ENCODE measurements at places on chromosomes 1 and 21.

DNA sequence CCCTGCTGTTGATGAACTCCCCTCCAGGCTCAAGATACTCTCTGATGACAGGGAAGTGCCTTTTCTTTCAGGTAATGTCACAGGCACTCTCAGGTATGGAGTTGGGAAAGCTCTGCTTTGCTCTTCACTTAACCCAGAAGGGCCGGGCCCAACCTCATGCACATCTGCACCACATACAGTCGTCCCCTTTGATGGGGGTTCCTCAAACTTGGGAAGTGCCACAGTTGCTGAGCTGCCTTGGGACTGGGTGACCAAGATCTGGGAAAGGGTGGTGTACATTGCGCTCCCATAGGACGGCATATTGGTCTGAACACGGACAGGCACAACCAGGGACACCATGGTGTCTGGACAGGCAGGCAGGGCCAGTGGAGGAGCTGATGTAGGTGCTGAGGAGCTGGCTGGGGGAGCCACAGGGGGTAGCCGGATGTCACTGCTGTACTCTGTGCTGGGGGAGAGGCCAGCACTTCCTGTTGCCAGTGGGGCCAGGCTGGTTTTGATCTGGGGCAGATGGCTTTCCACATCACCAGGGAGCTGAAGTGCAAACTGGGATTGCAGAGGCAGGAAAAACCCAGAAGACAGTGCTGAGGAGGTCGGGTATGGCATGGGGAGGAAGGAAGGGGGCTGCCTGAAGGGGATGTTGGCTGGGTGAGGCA, 96.2 kb upstream of the EDN2 start:
- DNase-seq = no peak

DNA sequence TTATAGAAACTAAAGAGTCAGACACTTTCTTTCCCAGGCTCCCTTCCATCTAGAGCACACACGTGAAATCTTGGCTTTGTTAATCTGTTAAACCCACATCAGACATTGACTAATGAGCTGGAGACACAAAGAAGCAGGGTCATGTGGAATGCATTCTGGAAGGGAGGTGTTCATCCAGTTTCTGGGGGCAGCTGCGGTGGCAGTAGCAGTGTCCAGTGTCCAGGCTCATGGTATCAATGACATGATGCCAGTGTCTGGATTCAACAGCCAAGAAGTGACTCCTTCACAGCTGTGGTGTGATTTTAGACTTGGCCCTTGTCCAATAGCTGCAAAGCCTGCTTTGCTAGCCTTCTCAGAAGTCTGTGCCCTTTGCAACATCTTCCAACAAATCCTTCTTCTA, 95.2 kb downstream of the NTPCR start:
- no peak for DNase-seq

GRCh38 chr1:88228114-88228513, 456.0 kb upstream of the PKN2 start:
- DNase-seq = no peak

DNA sequence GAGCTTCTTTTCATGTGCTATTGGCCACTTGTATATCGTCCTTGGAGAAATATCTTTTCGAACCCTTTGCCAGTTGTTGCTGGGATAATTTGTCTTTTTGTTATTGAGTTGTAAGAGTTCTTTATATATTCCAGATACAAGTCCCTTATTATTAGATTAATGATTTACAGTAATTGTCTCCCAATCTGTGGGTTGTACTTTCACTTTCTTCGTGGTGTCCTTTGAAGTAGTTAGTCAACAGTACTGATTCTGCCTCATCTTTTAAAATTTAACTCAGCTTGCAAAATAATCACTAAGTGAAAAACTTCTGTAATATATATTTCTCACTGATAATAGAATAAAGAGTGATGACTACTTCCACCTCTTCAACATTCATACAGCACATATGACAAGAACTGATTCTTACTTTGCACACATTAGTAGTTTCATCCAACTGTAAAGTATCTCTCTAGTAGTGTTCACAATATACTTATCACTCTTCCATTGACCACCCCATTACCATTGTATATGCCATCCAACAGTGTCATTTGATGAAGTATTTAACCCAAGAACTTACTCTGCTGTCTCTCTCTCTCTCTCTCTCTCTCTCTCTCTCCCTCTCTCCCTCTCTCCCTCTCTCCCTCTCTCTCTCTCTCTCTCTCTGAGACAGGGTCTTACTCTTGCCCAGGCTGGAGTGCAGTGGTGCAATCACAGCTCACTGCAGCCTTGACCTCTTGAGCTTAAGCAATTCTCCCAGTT, 104.2 kb upstream of the DMRTA2 start:
- DNase-seq = no peak

DNA sequence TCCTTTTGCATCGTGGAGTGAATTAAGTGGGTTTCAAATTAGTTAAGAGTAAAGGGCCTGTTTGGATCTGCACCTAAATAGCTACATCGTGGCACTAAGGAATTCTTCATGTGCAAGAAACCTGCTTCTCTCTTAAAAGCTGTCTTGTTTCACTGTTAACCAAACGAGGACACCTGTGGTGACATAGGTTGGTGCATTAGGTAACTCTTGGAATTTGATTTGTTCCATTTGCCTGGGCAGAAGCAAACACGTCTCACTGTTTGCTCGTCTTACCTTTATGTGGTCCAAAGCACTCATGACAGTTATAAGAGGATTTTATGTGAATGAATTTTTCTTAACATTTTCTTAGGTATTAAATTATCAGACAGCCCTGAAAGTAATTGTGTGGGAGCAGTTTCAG, 60.9 kb downstream of the PRDM2 start:
- no peak for DNase-seq

- no peak for DNase-seq
Observed at GRCh38 chr1:65722461-65722860, 70.2 kb upstream of the PDE4B start.

- no peak for DNase-seq
Observed at GRCh38 chr1:37085393-37085792, 51.1 kb upstream of the GRIK3 start.

DNA sequence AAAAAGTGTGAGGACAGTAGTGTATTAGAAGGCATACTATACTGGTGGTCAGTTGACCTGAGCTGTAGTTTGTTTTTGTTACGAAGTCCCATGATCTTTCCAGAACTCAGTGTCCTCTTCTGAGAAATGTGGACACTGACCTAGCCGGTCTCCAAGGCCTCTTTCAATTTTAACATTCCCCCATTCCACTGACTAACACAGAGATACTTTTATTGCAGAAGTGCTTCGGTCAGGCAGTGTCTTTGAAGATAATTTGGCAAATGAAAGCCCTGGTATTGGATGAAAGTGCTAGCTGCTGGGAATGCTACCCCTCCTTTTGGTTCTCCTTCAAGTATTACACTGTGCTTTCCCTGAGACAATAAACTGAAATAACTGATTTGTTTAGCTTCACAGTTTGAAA, 89.4 kb downstream of the LMO4 start:
- no peak for DNase-seq

- DNase-seq = no peak
Observed at GRCh38 chr21:28393279-28393678, 599.4 kb downstream of the LTN1 start.

- DNase-seq = no peak
Observed at GRCh38 chr1:160656737-160657136, 9.9 kb upstream of the SLAMF1 start.

GRCh38 chr1:119987686-119988085, 81.8 kb downstream of the NOTCH2 start:
- no peak for DNase-seq

DNA sequence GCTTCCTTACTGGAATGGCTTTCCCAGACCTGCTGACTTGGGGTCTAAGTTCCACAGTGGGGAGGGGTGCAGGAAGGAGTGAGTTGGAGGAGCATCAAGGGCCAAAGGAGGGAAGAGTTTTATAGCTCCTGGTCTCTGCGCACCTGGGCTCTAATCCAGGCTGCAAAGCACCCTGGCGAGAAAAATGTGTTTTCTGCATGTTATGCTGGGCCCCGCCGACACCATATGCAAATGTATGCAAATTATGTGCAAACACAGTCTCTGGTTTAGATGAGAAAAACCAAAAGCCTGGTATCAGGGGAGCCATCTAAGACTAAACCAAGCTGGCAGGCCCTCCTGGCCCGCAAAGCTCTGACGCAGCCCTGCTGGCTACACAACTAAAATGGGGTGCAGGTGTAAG, 95.0 kb downstream of the VWA5B1 start:
- DNase-seq = no peak

GRCh38 chr1:44747878-44748277, 8.2 kb downstream of the KIF2C start:
- no peak for DNase-seq

DNA sequence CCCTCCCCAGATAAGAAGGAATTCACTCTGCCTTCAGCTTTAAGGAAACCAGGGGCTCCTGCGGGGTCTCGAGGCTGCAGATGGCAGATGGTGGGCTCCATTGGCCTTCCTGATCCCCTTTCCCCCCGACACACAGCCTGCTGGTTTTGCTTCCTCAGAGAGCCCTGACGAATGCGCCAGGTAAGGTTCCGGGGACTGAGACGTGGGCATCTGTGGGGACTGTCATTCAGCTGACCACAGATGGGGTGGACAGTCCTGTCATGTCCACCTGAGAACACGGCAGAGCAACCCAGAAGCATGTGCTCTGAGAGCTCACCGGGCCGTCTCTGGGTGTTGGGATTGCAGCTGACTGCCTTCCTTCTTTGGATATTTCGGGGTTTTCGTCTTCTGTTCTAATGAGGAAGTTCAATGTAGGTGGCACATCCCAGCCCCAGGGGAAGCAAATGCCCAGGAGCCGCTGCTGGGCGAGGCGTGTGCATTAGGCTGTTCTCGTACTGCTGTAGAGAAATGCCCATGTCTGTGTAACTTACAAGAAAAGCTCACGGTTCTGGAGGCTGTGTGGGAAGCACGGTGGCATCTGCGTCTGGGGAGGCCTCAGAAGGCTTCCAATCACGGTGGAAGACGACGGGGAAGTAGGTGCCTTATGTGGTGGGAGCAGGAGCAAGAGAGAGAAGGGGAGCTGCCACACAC, 22.6 kb upstream of the TTC34 start:
- no peak for DNase-seq

GRCh38 chr1:89022167-89022959, at the start of gene GBP3:
TSS of gene GBP3 (minus strand) at chr1:89022866. CDS start at chr1:89020721, 2,145 bp downstream.
- DNase-seq = peak; percentile 28

GRCh38 chr1:39021426-39021825, 4.7 kb upstream of the NDUFS5 start:
- DNase-seq = no peak

GRCh38 chr1:91501523-91501851, 836 bp downstream of the CDC7 start:
- DNase-seq = no peak

- no peak for DNase-seq
Observed at GRCh38 chr1:78519446-78519845, 28.7 kb downstream of the PTGFR start.

DNA sequence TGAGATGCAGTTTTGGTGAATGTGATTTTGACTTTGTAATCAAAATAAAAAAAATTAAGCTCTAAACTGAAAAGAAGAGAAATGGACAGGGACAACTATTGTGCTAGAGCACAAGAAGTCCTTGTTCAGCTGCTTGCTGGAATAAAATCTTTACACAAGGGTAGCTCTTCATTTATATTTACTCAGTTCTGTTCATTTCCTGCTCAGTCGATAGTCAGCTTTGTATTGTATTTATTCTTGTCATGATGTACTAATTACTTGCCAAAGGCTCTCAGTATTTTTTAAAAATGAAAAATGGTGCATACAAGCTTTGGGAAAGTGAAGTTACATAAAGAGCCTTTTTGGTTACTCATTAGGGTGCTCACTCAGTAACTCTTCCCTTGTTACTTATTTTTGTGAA, 17.8 kb downstream of the F5 start:
- no peak for DNase-seq

- DNase-seq = no peak
Observed at GRCh38 chr1:162587347-162587746, 25.8 kb downstream of the UAP1 start.

DNA sequence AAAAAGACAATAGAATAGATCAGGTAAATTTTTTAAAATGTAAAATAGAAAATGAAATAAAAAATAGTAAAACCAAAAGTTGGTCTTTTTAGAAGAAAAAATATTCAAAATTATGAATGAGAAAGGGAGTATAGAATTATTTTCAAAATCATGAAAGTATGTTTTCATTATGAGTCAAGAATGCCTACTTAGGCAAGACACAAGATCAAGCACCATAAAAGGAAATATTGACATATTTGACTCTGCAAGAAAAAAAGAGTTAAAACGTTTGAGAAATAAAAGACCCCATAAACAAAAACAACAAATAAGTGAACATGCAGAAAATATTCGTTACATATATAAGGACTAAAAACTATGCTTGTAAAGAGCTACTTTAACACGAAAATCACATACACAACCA, 4.8 kb upstream of the COX20 start:
- DNase-seq = no peak

- no peak for DNase-seq
Observed at GRCh38 chr1:55164906-55165305, 50.3 kb downstream of the USP24 start.

DNA sequence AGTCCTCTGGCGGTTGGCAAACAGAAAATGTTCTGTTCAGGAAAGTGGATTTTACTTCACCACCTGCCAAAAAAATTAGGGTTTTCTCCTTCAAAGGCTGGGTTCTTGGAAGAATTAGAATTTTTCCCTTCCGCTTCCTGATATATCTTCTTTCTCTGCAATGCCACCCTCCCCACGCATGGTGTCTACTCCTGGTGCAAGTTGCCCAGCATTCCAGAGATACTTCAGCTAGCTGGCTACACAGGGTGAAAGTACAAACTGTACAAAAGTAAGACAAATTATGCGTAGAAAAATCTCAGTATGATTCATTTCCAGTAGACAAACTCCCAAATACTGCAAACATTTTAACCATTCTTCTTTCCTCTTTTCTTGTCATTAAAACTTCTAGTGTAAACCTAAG, 430.1 kb upstream of the ESRRG start:
- no peak for DNase-seq

GRCh38 chr1:65316233-65316632, 6.9 kb downstream of the DNAJC6 start:
- DNase-seq = no peak

GRCh38 chr1:54109129-54110090, 43.4 kb downstream of the CDCP2 start:
- no peak for DNase-seq

GRCh38 chr21:18178509-18178908, 66.1 kb upstream of the CHODL start:
- no peak for DNase-seq

DNA sequence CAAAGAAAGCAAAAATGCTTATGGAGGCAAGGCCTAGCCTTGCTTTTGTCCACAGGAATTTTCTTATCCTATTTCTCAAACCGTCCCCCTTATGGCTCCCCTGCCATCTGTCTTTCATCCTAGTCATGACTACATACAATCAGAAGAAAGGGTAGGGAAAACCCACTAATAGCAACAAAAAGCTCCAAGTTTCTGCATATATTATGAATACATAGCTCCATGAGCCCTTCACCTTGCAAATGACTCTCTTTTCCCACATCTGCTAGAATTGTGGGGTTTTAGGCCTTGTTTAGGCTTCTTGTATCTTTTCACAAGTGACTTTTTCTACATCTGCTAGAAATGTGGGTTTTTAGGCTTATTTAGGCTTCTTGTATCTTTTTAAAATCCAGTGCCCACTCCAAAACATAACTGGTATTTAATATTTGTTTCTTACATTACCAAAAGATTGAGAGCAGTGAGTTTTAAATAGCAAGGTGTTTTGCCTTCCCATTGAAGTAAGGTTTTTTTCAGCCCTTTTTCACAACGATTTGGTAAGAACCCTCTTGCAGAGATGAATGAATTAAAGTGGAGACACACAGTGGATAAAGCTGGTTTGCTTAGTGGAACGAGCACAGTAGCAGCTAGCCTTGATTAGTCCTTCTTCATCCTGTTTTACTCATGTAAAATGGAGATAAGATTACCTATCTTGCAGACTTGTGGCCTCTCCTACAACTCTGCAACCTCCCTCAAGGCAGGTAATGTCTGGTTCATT, 4.4 kb downstream of the GADD45A start:
- DNase-seq = no peak

All from GM19239 (cell line).